Fibroblast of skin of back (primary cell): ENCODE measurements at places on chromosomes 2 and 18.

- no peak for DNase-seq
These were observed 20.7 kb upstream of the NT5DC4 start for GRCh38 chr2:112699984-112700667.

- peak; percentile 94 for DNase-seq
These were observed 150.4 kb upstream of the SLC1A4 start for GRCh38 chr2:64838817-64839216.

- DNase-seq: peak; percentile 13
These were observed 104.5 kb upstream of the TAF1B start for GRCh38 chr2:9738535-9739496.

DNA sequence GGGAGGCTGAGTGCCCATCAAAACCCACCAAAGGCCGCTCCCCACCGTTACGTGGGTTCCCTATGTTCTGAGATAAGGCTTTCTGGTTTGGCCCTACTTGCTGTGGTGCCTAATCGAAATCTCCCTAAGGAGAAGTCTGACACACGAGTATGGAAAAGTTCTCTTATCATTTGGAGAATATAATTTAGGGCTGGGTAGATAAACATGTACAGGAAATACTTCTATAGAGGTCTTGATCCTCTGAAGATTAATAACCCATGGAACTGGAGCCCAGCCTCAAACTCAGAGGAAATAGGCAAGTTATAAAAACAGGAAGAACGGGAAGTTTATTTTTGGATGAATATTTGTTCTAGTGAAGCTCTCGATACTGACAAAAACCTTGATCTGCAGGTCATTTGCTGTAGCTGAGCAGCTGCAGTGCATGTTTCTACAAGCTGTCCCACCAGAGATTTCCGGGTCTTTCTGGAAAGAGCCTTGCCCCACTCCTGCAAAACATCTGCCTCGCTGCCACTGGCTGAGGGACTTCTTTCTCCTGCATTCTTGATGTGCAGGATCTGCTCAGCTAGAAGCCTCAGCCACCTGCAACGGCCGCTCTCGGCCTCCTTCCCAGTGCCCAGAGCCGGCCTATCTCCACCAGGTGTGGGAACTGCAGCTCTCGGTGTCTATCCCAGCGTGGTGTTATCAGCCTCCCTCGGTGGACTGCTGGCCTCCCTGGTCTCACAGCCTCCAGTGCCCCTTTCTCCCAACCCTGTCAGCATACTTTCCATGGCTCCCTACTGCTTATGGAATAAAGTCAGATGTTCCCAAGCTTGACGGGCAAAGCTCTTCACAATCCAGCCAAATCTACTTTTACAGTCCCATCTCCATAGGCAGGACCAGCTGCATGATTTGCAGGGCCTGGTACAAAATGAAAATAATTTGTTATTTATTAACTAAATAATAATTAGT lies 48.6 kb downstream of the SPRED2 start:
- no peak for DNase-seq

GRCh38 chr2:168796583-168797285 lies 5.7 kb upstream of the NOSTRIN start:
- DNase-seq: no peak

DNA sequence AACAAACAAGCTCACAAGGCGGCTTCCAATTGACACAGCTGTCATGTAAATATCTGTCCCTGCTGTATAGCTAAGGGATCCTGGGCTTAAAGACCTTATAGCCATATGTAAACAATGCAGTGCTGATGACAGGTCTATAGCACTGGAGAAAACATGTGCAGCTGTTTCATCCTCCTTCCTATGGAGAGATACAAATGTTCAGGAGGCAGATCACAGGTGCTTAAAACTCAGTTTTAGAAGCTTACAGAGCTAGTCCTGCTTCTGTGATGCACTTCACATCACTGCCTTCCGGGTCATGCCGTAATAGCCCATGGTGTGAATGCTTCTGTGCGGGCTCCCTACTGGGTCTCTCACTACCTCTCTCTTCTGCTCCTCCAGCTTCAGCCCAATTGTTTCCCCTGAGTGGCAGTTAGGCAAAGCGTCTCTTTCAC lies 262.4 kb upstream of the CHST9 start:
- no peak for DNase-seq

DNA sequence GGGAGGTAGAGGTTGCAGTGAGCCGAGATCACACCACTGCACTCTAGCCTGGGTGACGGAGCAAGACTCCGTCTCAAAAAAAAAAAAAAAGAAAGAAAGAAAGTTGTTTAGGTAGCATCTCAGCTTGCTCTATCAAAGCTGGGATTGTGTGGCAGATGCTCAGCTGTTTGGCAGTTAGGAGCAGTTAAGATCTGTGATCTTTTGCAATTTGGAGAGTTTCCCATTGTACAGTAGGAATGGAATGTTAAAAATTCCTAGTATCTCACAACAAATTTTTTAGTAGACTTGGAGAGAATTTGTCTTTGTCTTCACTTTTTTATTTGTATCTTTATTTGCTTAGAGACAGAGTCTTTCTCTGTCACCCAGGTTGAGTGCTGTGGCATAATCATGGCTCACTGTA lies 122.9 kb upstream of the UNC80 start:
- DNase-seq: peak; percentile 74

DNA sequence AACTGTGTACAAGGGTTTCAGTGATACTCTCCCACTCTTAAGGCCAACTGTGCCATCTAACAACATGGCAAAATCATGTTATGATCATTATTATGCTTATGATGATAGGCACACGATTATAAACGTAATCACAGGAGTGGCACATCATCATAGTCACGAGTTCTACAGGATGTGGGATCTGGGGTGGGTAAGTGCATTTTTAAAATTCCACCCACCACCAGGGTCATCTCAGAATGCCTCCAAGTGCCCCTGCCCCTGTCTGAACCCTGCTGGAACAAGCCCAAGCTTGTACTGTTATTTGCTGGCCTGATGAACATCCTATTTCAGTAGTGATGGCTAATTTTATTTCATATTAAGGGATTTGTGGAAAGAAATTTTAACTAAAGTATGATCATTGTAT lies 117.8 kb downstream of the PTPRM start:
- peak; percentile 24 for DNase-seq

DNA sequence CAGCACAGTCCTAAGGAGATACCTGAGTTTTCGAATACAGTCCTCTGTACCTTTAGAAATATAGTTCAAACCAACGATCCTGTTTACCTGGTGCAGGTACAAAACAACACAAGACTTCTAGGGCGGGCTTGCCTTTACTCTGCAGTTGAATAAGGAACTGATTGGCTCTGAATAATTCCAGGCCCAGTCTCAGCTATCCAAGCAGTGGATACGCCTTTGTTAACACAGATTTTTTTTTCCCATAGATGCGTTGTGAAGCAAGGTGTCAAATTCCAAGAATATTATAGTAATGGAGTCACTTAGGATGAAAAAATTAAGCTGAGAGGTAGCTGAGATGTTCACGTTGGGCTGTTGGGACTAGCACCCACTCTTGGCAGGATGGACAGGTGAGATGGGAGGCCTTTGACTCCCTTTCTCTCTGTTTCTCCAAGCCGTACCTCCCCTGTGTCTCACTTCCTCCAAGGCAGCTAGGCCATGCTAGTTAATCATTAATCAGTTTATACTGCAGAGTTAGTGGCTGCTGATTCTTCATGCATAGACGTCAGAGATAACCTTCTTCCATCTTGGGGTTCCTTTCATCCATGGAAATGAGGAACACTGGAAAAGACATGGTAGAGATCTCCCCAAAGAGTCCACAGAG lies 380.8 kb upstream of the ACVR2A start:
- DNase-seq: no peak

GRCh38 chr2:10132596-10132995 lies 10.1 kb downstream of the RRM2 start:
- no peak for DNase-seq

GRCh38 chr2:206713746-206714145 lies 4.5 kb downstream of the DYTN start:
- DNase-seq: no peak

DNA sequence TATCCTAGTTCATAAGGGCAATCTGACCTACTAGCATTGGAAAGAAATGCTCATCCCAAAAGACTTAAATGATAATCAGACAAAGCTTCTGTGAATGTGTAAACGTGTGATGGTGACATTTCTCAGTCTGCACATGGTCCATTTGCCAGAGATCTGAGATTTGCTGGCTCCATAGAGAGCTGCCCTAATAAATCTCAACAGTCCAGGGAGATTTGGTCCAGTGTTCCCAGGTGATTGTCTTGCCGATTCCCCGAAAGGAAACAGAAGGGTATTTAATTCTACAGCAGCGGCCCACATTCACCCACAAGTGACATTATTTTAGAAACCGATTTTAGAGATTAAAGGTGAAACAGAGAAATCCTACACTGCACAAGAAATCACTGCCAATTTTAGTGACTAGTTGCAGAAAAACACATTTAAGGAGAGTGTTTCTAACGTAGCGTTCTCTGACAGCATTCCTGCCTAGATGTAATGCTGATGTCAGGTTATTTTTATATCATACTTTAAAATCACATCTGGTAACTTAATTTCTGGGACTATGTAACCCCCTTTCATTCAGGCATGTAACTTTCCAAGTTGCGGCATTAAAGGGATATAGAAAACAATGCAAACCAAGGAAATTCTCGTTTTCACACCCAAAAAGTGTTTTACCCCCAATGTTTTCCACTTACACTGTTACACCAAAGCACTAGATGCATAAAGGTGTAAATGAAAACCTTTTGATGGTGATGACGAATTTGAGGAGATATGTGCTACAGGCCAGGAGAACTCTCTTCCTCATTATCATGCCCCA lies 231.9 kb upstream of the FN1 start:
- no peak for DNase-seq

GRCh38 chr2:237823544-237823943 lies 25.0 kb downstream of the RBM44 start:
- DNase-seq: no peak

- no peak for DNase-seq
These were observed 1.3 kb downstream of the RTP5 start for GRCh38 chr2:241870611-241871537.
